Epithelial cell of proximal tubule (primary cell): ENCODE measurements at places on chromosomes 5 and 9.

- DNase-seq = no peak
Observed at GRCh38 chr5:61254969-61255555, 77.0 kb upstream of the ZSWIM6 start.

DNA sequence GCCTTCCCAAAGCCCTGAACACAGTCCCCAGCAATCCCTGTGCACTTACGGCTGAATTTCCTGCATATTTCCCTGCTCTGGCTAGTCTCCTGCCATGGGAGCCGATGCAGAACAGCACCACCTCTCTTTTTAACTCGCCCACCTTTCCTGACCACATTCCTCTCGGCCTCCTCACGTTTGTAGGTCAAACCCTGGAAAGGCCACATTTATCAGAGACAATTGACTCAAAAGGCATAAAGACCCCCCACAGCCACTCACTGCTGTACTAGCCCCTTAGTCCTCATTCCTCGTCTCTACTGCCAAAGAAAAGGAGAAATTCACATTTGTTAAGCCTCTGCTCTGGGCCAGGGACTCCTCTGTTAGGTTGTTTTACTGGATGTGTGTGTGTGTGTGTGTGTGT lies 43.6 kb downstream of the ENC1 start:
- DNase-seq = no peak

- DNase-seq = no peak
Observed at GRCh38 chr9:38375572-38375963, 16.9 kb upstream of the ALDH1B1 start.

- no peak for DNase-seq
Observed at GRCh38 chr5:102818934-102819333, 63.8 kb downstream of the PAM start.

GRCh38 chr5:77302247-77302646 lies 91.8 kb downstream of the PDE8B start:
- DNase-seq = no peak

- DNase-seq = no peak
Observed at GRCh38 chr5:2205185-2205585, 322.5 kb upstream of the IRX4 start.

GRCh38 chr5:139822553-139823425 lies 27.2 kb downstream of the PSD2 start:
- no peak for DNase-seq

- DNase-seq = no peak
Observed at GRCh38 chr5:1668141-1668721, 131.4 kb downstream of the MRPL36 start.

GRCh38 chr5:41925555-41925951 lies 472 bp downstream of the FBXO4 start:
- no peak for DNase-seq
